ENCODE measurements at places on chromosomes 4 and X.

GRCh38 chrX:68876731-68877130, 47.9 kb downstream of the EFNB1 start:
- no peak for DNase-seq

- no peak for DNase-seq
Measured at GRCh38 chr4:72112514-72113156, 80.8 kb downstream of the NPFFR2 start.

DNA sequence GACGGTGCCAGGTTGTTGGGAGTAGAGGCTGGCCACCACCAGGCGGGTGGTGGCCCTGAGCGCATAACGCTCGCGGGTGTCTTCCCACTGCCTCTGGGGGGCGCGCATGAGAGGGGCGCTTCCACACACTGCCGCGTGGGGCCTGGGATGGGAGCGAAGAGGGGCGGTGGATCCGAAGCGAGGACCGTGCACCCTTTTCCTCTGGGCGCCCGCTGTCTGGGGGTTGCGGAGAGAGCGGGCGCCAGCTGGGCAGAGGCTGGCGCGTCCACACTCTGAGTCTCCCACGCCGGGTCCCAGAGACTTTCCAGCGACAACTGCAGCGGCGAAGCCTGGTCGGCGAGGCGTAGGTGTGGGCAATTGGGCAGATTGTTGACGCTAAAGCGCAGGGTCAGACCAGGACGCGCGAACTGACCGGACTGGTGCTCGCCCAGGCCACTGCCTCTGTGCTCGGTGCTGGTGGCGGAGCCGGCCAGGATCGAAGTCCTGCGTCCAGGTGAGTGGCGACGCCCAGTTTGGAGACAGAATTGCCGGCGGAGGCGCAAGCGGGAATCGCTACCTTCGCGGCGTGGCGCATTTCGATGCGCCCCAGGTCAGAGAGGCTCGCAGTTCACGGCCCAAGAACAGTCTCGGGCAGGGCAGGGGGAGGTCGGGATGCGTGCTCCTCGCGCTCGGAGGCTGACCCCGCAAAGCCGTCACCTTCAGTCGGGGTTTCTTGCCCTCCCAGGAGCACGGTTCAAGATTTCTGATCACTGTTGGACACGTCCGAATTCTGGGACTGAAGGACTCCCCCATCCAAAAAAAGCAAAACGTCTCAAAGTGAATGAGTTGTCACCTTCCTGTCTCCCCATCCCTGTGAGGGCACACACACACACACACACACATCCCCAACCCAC, 2.6 kb upstream of the HMX1 start:
- no peak for DNase-seq

DNA sequence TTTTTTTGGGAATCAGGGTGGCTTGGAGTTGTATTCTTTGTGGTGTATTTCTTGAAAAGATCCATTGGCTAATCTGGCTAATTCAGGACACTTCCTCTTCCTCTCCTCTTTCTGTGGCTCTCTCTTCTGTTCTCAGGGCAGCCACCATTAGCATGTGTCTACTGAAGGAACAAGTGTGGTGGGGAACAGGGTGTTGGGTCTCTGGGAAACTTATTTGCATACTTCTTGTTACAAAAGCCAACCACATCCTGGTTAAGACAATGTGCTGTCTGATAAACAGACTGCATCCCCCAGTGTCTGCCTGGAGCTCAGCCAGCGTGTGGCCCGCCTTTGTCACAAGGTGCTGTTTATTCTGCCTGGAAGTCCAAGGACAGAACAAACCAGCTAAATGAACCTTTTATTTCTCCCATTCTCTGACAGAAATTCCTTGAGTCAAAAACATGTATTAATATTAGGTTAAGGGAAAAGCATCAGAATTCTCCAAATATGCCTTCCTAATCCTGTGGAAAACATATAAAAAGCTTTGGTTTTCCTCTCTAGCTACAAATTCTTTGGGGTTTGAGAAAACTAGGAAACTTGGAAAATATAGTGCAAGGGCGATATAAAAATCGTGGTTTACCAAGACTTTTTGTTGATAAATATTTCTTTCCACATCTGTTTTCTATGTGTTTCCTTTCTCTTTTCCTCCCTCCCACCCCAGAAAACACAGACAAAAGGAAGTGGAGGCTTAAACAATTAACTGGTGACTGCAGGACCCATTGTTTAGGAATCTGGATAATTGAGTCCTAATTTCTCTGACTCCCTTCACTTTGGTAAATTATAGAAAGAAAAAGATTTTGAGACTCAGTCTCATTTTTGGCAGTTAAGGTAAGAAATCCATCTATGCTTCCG, 203.6 kb downstream of the SPRY1 start:
- DNase-seq, result peak; percentile 93

GRCh38 chr4:154478547-154478946, 13.1 kb downstream of the DCHS2 start:
- no peak for DNase-seq

DNA sequence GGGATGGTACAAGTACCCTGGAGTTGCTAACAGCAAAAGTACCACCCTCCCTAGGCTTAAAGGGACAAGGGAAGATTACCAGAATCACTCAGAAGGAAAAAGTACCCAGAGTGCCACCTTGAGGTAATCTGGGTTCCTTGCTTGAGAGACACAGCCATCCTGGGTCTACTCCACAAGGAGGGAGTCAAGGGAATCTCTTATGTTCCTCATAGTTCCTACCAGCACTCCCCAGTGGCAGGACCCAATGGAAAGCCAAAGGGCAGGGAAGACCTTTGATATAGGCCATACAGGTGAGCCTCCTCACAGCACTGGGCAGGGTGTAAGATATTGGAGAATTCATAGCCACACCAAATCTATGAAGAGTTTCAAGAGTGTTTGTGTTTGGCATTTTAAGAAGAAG, 5.7 kb downstream of the IL2 start:
- no peak for DNase-seq

- no peak for DNase-seq
Measured at GRCh38 chr4:176868676-176869075, 76.0 kb upstream of the VEGFC start.

DNA sequence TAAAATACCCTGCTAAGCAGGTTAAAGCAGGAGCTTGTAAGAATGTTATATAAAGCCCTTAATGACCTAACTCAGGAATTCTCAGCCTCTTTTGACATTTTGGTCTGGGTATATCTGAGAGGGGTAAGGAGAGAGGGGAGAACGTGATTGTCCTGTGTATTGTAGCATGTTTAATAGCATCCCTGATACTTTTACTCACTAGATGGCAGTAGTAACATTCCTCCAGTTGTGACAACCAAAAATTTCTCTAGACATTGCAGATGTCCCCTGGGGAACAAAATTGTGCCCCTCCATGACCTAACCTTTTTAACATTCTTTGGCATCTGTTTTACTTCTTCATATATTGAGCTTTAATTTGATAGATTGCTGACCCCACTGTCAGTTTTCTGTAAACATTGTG, 17.9 kb downstream of the SMARCA5 start:
- DNase-seq, result no peak

DNA sequence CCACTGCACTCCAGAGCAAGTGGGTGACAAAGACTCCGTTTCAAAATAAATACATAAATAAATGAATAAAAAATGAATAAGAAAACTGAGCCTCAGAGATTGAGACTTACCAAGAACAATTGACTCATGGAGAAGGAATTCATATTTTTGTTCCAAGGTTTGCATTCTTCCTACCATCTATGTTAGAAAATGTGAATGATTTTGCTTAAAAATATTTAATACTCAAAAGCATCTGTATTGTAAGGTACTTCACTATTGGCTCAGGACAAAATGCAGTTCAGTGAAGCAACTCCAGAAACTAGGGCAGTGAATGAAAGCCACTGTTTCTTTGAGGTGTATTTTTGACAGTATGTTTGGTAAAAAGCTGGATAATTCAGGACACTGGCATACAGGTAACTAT, 54.1 kb downstream of the XAGE2 start:
- no peak for DNase-seq

DNA sequence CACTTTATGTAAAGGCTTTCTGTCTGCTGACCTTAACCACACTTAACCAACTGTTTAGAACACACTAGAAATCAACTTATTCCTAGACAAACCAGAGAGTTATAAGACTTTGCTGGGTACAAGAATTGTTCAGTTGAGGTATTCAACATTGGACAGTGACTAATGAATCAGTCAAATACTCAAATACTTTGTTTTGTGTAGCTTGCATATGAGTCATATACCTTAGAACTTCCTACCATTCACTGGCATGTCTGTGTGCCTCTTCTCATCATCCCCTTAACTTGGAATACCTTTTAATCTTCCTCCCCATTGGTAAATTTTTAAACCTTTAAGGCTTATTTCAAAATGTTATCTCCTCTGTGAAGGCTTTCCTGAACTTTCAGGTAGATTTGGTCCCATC, 708.8 kb upstream of the GRIA3 start:
- DNase-seq, result no peak

- no peak for DNase-seq
Measured at GRCh38 chr4:154473497-154473896, 18.1 kb downstream of the DCHS2 start.

GRCh38 chrX:139831675-139832456, 101.0 kb downstream of the ATP11C start:
- DNase-seq, result no peak

- no peak for DNase-seq
Measured at GRCh38 chrX:113510586-113510985, 670.0 kb upstream of the AMOT start.

DNA sequence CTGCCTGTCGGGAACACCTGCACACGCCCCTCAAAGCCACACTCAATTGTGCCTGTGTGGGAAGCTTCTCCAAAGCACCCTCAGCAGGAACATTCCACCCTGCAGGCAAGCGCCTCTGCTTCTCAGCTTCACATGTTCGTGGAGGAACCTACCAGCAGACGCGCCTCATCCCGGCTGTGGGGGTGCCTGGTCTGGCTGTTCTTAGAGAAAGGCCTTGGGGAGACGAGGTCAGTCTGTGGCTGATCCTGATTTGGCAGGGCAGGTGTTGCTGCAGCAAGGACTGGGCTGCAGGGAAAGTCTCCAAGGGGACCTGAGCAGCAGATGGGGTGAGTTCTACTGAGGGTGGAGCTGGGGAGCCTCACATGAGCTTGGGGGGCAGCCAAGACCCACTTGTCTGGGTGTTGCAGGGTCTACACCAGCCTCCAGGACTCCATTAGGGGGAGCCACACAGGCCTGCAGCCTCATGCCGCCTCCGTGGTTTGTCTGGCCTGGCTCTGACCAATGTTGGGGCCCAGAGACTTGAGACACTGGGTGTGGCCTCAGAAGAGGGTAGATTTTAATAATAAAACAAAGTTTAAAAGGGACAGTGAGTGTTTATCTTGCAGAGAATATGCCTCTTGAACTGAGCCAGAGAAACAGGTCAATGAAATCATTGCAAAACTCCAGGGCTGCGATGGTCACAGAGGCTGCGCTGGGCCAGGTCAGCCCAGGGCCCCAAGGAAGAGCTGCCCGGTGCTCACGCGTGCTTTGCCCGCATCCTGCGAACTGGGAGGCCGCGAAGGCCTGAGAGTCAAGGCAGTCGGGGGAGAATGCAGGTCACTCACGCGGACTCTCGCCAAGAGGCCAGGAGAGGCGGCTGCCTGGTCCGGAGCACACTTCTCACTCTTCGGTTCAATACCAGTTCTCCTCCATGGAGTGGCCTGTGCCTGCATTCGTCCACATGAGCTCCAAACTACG, 21.1 kb downstream of the RNF212 start:
- no peak for DNase-seq

GRCh38 chrX:48972220-48973164, 848 bp upstream of the KCND1 start:
- DNase-seq, result no peak

DNA sequence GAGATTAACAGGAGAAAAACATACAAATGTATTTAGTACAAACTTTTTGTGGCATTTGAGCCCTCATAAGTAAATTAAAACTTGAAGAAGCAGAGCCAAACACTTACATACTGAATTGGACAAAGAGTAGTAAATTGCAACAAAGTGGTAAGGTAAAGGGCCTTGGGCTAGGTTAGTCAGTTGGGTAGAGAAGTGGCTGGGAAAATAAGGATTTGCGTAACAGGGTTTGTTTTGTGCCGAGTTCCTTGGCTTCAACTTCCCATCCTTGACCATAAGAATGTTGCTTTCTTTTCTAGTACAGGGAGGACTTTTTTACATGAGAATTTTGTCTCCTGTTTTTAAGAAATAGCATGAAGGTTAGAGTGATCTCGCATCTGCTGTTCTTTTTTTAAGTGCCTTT, 33.3 kb upstream of the DSPP start:
- DNase-seq, result no peak

DNA sequence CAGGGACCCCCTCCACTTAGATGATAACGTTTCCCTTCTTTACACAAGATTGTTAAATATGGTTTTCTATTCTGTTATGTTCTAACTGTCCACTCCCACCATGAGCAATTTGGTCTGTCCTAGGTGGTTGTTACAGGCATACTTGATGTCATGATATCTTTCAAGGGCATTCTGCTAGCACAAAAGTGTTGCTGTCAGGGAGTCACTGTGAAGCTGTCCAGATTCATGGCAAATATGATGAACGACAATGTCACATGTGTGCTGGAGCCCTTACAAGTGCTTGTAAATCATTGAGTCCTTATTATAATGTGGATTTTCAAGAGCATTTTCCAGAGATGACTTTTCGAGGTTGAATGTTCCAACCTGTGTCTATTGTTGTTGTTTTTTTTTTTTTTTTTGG, 1250.7 kb upstream of the PRKX start:
- no peak for DNase-seq

DNA sequence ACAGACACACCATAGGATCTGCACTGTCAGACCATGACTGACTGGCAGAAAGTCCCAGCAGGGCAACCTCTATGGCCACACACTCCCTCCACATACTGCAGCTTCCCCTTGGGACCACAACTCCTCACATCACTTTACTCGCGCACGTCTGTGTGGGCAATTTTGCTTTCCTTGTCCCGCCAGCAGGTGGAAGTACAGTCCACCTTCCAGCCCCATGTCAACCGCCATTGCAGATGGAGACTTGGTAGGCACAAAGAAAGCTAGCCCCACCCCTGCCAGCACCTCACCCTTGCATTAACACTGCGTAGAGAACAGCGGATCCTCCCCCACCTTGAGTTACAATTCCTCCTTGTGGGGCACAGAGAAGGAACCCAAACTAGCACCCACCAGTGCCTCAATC, 74.4 kb upstream of the NAP1L2 start:
- DNase-seq, result no peak

DNA sequence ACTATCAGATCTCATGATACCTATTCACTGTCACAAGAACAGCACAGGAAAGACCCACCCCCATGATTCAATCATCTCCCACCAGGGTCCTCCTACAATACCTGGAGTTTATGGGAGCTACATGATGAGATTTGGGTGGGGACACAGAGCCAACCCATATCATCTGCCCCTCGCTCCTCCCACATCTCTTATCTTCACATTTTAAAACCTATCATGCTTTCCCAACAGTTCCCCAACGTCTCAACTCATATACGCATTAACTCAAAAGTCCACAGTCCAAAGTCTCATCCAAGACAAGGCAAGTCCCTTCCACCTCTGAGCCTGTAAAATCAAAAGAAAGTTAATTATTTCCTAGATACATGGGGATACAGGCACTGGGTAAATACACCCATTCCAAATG, 1185.2 kb downstream of the PCDH7 start:
- DNase-seq, result no peak

DNA sequence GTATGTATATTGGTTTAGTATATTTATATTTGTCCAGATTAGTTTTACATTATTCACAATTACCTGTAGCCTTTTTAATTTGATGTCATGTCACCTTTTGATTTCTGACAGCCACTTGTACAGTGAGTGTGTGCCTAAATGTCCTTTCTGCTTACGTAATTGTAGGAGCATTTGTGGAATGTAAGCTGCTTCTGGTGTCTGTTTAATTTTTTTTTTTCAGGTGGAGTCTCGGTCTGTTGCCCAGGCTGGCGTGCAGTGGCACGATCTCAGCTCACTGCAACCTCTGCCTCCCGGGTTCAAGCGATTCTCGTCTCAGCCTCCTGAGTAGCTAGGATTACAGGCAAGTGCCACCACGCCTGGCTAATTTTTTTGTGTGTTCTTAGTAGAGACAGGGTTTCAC, 91.2 kb upstream of the XAGE2 start:
- DNase-seq, result no peak
